Stimulated activated CD8-positive, alpha-beta memory T cell treated with anti-CD3 and anti-CD28 coated beads, Interleukin-15, amount 100 ng/mL, for 24 hours (primary cell): ENCODE measurements at places on chromosomes 3 and 15.

DNA sequence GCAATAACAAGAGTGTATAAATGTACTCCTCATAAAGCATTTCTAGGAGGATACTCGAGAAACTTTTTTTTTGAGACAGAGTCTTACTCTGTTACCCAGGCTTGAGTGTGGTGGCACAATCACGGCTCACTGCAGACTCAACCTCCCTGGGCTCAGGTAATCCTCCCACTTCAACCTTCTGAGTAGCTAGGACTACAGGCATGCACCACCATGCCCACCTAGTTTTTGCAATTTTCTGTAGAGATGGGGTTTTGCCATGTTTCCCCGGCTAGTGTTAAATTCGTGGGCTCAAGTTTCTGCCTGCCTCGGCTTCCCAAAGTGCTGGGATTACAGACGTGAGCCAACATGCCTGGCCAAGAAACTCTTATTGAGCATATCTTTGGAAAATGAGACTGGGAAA, 59.1 kb upstream of the PHLDB2 start:
- no peak for DNase-seq

GRCh38 chr15:64092864-64093626, 593 bp downstream of the CIAO2A start:
- no peak for DNase-seq

DNA sequence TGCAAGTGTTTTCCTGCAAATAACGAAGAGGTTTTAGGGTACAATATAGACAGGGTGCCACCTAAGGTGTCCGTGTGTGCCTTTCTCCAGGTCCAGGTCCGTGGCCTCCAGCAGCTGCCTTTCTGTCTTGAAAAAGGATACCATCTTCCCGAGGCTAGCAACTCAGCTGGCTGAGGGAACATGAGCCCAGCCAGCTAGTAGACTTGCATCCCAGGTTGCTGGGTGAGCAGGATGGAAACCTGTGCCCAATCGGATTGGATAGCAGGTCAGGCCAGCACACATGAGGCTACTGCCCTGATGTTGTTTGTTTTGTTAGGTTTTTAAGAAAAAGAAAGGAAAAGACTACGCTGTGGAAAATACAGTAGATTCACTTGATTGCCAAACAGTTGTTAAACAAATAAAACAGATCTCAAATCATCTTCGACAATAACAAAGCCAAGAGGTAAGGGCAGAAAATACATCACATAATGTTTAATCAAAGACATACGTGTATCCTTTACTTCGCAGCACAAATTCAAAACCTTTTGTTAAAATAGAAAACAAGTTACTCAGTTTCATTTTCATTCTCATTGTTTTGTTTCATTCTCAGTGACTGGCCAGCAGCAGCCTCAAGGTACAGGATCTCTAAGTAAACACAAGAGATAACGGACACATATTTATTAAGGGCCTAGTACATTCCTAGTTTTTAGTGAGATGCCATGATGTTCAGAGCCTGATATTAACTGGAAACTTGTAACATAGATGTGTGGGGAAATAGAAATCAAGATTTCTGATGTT, 661.2 kb upstream of the NR2F2 start:
- DNase-seq: no peak

- DNase-seq: no peak
These were observed 130.8 kb upstream of the SNTN start for GRCh38 chr3:63521657-63522056.

GRCh38 chr3:137906985-137907649, 102.8 kb upstream of the CLDN18 start:
- no peak for DNase-seq

DNA sequence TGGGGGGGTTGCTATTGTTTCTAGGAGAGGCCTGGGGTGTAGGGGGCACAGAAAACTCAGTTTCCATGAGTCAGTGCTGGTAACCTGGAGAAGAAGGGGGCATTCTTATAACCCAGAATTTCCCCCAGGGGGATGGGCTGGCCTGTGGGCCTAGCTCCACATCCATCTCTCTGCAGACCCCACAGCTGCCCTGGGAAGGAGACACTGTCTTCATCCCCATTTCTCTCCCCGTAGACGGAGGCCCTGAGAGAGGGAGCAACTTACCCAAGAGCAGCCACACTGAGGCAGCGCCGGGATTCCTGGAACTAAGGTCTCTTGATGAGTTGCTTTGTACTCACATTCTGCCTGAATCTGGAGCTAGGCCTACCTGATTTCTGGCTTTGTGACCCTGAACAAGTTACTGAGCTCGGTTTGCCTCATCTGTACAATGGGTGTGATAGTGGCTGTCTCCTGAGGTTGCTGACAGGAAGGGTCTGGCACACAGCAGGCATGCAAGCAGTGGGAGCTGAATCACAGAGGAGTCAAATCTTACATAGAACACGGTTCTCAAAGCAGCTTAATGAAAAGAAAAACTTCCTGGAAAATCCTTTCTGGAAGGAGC, 55.0 kb upstream of the LCTL start:
- DNase-seq: no peak

DNA sequence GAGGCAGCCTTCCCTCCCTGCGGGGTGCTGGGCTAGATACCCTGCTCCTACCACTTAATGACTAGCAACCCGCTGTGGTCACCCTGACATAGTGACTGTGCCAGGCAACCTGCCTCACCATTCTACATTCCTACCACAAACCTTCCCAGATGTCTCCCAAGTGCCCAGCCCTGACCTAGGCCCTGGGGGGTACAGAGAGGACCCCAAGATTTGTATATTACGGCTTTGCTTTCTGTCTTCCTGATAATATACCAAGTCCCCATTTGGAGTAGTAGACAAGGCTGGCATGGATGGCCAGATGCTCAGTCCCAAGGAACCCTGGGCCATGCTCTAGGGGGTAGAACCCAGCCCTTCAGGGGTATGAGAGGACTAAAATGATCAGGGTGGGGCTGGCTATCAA, 31.0 kb downstream of the ESYT3 start:
- no peak for DNase-seq

- no peak for DNase-seq
These were observed 345.7 kb downstream of the CNTN3 start for GRCh38 chr3:74268753-74269152.

DNA sequence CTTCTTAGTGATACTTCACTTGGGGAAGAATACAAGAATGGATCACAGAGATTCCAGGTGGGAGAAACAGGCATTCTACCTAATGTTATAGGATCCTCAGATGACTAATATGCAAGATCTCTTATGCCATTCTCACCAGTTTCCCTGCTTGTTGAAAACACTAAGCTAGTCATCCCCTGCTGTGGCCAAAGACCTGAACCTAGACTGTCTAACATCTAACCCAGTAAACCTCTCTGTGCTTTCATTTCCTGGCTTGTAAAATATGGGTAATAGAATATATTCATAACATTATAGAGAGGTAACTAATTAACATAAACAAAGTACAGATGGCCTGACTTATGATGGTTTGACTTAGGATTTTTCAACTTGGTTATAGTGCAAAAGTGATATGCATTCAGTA, 776.3 kb downstream of the TUSC7 start:
- no peak for DNase-seq

- DNase-seq: no peak
These were observed 253.9 kb upstream of the RBMS3 start for GRCh38 chr3:29026959-29027358.
